ENCODE measurements at places on chromosomes 3 and 15. TPM values are rescaled to one million over a fixed set of nuclear protein-coding genes. Genes with fewer than 3 reads are reported as not detected.
A peak's percentile ranks its signal among the peaks of the same experiment; 100 is the strongest.

DNA sequence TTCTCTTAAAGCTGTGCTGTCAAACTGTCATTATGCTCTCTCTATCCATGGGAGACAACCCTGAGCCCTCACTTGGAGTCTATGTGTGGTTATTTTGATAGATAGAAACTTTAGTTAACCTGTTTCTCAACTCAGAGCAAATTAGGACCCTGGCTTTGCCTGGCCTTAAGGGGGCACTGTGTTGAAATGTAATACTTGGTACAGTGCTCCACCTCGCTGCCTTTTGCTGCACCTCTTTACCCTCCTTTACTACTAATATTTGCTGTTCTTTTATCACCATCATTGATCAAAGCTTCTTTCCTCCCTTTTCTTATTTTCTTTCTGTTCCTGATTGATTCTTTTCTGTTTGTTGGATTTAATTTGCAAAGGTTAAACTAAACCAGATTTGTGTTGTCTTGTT lies 34.3 kb downstream of the STT3B start:
- DNase-seq, result peak; percentile 18

Gene ACAP2
- polyA plus RNA-seq, result 33.4 TPM

DNA sequence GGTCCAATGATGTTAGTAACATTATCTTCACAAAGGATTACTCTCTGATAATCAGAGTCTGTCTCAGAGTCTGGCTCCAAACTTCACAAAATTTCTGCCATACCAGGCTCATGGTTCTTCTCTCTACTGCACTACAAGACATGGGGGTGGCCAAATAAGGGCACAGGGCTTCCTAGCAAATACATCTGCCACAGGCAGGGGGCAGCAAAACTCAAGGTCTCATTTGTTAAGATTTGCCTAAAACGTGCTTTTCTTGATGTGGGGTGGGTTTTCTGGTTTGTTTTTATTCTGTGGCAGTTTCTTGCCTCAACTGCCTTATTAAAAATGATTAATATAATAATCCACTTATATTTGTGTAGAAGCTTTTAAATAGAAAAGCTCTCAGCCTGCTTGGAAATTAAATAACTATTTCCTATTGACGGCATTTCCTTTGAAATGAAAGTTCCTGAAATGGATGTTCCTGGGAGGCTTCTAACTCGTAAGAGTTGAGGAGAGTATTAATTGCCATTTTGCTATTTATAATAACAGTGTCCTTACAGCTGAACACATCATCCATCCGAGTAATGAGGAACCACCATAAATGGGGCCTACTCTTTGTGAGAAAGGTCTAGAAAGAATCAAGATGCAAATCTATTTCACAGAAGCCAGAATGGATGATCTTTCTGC lies 53.8 kb downstream of the SST start:
- no peak for DNase-seq

DNA sequence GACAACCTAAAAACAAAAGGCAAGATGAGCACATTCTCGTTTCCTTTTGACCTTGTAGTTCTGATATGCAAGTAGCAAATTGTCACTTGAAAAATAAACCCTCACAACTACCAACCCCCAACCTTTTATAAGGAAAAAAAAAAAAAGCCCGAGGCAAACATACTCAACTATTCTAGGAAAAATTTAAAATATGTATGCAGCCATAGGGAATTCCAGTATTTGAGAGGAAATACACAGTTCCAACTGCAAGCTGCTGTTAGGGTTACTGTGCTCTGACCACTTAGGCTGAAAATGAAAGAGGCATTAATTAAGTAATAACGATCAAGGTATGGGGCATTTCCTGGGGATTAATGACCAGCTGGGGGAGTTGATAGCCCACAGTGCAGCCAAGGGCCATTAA lies 281.9 kb upstream of the DPH6 start:
- no peak for DNase-seq

- DNase-seq, result no peak
Measured at GRCh38 chr15:77597804-77598453, 34.8 kb downstream of the LINGO1 start.

Gene P2RY1
- polyA plus RNA-seq, result 10.9 TPM

GRCh38 chr3:49339581-49339940 lies 292 bp downstream of the USP4 start:
- no peak for DNase-seq

GRCh38 chr3:24004171-24004938 lies 59.3 kb downstream of the NR1D2 start:
- DNase-seq, result no peak

DNA sequence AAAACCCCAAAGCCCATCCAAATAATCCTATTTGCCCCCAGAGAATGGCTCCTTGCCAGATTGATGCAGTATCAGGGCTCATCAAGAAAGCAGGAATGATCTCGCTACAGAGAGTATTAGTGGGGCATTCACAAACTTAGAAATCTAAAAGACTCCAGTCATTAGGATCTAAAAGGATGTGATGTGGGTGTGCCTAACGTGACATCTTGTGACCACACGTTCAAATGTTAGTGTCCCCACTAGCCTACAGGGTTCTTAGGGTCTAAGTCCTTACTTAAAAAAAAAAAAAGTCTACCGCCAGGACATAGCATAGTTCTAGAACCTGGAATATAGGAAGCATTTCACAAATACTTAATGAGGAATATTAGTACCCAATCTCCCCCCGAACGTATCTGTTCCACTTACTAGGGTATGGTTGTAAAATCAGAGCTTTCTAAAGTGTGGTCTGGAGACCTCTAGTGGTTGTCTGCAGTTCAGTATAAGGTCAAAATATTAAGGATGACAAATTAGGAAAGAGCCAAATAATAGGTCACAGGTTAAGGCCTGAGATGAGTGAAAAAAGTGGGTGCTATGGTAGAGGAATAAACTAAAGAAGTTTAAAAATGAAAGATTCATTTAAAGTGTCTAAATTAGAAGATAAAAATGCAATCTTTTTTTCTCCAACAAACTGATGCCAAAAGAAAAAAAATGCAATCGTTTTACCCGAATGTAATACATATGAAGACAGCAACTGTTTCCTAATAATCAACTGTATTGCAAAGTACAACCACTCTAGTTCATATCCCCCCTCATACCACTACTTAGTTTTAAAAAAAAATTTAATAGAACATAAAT lies 4.2 kb upstream of the CHRM5 start:
- no peak for DNase-seq

Gene CDCP1
- polyA plus RNA-seq, result 25.5 TPM

DNA sequence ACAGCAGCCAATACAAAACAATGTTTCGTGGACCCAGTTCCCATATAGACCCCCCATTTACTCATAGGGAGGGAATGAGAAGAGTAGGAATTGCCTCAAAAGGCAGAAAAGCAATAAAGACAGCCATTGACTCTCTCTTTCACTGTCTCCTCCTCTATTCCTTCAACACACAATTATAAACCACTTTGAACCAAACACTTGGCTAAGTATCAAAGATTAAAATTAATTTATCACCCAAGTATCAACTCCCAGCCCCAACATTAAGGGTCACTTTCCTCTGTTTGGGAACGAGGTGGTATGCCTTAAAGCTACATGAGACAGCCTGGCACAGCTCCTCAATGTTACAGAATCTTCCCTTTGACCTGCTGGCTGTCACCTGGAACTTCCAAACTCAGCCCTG lies 16.4 kb upstream of the LRIG1 start:
- no peak for DNase-seq

DNA sequence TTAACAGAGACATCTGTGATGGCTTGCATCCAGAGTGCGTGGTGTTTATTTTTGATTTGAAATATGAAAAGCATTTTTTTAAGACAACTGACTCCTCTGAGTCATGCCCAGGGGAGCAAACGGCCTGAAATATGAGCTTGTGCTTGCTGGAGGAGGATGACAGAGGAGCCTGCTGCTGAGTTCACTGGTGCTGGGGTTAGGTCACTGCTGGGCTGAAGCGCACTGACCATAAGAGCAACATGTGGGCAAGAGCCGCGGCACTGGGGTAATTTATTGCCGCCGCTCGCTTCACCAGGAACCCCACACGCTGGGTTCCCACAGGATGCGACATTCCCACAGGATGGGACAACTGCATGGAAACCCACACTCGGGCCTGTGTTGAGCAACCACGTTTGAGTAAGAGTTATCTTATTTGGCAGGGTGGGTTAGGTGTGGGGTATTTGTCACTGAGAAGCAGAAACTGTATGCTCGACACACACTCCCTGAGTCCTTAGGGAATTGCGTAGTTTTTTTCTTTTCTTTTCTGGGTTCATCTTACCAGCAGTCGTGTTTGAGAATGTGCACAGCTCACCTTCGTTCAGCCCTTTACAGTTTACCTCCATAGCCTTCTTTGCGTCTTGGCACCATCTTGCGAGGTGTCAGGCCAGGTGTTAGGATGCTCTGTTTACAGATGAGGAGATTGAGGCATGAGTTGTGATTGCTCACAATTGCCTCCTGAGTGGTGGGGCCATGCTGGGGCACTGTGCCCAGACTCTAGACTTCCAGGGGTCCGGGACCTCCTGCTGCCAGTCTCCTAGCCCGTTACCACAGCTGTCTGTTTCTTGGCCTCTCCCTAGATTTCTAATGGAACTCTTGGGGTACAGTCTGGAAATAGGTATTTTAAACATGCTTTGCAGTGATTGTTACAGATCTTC lies 60.4 kb downstream of the SMAD3 start:
- DNase-seq, result no peak

DNA sequence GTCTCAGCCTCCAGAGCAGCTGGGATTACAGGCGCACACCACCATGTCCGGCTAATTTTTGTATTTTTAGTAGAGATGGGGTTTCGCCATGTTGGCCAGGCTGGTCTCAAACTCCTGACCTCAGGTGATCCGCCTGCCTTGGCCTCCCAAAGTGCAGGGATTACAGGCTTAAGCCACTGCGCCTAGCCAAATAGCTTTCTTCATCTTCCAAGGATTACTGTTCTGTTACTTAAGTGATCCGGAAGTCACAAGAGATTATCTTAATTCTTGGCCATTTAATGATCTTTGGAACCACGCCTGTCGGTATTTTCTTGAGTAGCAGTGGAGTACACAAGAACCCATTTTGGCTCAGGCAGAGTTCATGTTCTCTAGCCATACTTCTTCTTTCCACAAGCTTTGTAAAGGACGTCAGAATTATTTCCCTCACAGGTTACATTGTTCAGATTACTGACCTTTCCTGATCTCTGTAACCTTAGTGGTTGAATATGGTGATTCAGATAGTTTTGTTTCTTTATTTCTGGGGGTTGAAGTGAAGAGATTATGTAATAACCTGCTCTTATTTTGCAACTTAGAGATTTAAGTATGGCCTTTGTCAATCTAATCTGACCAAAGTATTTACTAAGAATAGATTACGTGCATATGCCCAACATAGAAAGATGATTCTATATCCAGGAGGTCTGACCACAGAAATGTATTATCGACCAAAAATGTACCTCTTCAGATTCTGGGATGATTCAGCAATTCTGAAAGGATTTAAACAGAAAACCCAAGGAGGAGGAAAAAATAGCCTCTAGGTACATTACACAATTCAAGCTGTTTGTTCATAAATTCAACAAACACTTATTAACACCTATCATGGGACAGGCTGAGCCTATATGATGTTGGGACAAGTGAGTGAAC lies 132.2 kb downstream of the GREM1 start:
- DNase-seq, result no peak

- DNase-seq, result no peak
Measured at GRCh38 chr3:39249453-39250115, 30.3 kb downstream of the CX3CR1 start.

- no peak for DNase-seq
Measured at GRCh38 chr3:17192995-17193394, 308.2 kb downstream of the PLCL2 start.

DNA sequence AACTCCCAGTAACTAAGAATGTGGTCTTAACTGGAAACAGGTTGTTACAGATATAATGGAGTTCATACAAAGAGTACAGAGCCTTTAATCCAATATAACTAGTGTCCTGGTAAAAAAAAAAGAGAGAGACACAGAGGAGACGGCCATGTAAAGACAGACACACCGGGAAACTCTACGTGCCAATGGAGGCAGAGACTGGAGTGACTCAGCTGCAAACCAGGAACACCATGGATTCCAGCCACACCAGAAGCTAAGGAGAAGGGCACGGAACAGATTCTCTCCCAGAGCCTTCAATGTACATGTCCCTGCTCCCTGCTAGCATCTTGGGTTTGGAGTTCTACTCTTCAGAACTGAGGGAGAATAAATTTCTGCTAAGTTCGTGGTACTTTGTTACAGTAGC lies 4.5 kb downstream of the RNF168 start:
- DNase-seq, result no peak

Gene FEZF2
- polyA plus RNA-seq, result not detected

Gene PLIN1
- polyA plus RNA-seq, result 0.34 TPM

GRCh38 chr3:4531478-4532025 lies 38.4 kb downstream of the ITPR1 start:
- no peak for DNase-seq

DNA sequence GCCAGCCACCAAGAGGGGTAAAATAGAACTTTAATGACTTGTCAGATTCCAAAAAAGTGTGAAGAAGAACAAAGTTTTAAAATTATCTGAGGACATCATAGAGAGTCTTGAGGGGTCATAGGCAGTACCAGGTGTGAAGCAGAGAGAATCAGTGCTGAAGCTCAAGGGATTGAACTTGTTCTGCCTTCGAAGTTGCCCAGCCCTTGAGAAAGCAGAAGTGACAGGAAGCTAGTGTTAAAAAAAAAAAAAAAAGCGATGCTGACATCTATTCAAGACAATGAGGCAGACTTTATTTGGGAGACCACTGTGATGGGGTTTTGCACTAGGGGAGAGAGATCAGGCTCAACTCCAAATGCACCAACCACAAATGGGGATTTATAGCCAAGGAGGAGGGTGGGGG lies 21.8 kb downstream of the FBXO22 start:
- no peak for DNase-seq

Gene GOLGA8J
- polyA plus RNA-seq, result 0.19 TPM

Data from large intestine (tissue), 12 donors.